Lung microvascular endothelial cell (primary cell): ENCODE measurements at places on chromosomes 1 and 21. TPM values are rescaled to one million over a fixed set of nuclear protein-coding genes. Genes with fewer than 3 reads are reported as not detected.
A peak's percentile ranks its signal among the peaks of the same experiment; 100 is the strongest.

SH3D21 gene
- 0.44 and 0.99 TPM in 2 replicates for total RNA-seq

CACNA1E gene
- total RNA-seq = under 0.01 TPM in 1 of 2 replicates, not detected in the other

CXADR gene
- total RNA-seq = 36.0 and 77.6 TPM in 2 replicates

FMO3 gene
- not detected in 2 replicates for total RNA-seq

GCSAML gene
- not detected in 2 replicates for total RNA-seq

IRF6 gene
- under 0.01 and 1.5 TPM in 2 replicates for total RNA-seq

E2F2 gene
- total RNA-seq = 0.40 and 0.87 TPM in 2 replicates

CSF1 gene
- 4.2 and 5.2 TPM in 2 replicates for total RNA-seq

GUCA2B gene
- not detected in 2 replicates for total RNA-seq

- no peak for DNase-seq
Measured at GRCh38 chr1:55706397-55706796, 491.2 kb upstream of the USP24 start.

DNA sequence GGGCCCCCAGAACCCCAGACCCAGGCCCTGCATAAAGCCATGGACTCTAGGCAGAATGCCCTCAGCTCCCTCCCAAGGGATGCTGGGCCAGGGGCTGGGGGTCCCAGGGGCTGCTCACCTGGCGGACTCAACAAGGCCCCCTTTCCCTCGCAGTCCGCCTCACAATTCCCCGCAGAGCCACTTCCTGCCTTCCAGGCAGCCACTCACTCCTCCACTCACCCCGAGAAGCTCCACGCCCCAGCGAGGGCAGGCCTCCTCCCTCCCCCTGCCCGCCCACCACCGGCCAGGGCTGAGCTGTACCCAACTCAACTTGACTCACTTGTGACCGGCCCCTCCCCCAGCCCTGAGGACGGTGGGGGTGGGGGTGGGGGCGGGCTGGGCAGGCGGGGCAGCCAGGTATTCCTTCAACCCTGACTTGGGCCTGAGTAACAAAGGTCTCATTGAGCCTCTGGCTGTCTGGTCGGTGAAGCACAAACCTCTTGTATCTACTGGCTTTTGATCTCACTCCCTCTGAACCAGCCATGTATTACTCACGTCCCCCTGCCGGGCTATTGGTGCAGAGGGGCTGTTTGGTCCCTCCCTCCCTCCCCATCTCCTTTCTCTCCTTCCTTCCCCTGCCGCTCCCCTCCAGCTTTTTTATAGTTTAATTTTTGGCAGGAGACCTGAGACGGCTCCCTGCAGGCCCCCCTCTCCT, 5.9 kb downstream of the BLACAT1 start:
- DNase-seq = no peak

DNA sequence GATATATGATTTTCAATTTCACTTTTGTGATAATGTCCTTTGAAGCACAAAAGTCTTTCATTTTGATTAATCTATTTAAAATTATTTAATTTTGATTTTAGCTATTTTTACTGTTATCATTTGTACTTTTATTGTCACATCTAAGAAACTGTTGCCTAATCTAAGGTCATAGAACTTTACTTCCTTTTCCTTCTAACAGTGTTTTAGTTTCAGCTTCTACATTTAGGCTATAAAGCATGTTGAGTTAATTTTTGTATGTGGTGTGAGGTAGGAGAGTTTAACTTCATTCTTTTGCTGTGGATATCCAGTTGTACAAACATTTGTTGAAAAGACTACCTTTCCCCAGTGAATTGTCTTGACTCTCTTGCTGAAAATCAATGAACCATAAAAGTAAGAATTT, 204.5 kb downstream of the TM2D1 start:
- no peak for DNase-seq

DNA sequence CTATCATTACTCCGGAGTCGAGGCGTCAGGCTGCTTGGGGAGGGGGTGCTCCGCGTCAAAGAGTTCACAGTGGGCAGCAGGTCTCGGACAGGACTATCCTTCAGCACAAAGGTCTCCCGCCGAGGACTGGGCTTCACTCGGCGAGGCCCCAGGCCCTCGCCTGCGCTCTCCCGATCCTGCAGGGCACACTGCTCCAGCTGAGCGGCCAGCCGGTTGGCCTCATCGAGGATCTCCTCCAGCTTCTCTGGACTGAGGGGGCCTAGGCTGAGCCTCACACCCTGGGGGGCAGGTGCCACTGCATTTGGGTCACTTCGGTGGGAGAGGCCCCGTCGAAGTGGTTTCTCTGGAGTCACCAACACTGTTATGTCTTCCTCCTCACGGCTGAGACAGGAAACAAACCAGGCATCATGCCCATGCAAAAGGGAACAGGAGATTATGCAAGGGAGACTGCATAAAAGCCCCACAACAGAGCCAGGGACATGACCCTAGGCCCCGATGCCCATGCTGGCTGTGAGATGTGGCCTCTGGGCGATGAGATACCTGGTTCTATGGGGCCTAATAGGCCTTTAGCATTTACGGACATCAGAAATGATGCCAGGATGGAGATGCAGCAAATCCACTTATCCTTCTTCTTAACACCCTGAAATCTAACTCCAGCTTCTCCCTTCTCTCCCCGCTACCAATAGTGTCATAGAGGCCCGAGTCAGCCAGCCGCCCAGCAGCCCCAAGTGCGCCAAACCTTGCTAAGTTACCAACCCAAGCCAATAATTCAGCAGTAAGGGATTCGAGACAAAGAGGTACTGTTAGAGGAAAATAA, 1.1 kb downstream of the PSRC1 start:
- DNase-seq = no peak

DNA sequence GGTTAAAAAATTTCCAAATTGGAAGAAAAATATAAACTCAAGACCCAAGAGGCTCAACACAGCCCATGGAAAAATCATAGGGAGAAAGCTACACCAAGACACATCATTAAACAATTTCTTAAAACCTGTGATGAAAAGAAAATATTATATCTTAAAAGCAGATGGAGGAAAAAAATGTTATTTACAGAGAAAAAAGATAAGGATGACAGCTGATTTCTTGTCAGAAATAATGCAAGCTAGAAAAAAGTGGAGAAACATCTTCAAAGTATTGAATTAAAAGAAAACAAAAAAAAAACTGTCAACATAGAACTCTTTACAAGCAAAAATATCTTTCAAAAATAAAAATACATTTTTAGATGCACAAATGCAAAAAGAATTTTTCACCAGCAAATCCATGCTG, 930.5 kb downstream of the ADGRL2 start:
- no peak for DNase-seq

DNA sequence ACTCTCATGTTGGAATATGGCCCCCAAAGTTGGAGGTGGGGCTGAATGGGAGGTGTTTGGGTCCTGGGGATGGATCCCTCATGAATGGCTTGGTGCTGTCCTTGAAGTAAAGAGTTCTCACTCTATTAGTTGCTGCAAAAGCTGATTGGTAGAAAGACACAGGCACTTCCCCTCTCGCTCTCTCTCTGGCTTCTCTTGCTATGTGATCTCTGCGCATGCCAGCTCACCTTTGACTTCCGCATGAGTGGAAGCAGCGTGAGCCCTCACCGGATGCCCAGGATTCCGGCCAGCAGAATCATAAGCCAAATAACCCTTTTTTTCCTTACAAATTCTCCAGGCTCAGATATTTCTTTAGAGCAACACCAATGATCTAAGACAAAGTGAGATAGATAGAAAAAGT, 20.9 kb upstream of the CCSAP start:
- DNase-seq = peak; percentile 42

GRCh38 chr1:231724041-231724440, 97.5 kb downstream of the DISC1 start:
- no peak for DNase-seq

GRCh38 chr1:243796016-243796415, 54.0 kb downstream of the AKT3 start:
- DNase-seq = no peak

DNA sequence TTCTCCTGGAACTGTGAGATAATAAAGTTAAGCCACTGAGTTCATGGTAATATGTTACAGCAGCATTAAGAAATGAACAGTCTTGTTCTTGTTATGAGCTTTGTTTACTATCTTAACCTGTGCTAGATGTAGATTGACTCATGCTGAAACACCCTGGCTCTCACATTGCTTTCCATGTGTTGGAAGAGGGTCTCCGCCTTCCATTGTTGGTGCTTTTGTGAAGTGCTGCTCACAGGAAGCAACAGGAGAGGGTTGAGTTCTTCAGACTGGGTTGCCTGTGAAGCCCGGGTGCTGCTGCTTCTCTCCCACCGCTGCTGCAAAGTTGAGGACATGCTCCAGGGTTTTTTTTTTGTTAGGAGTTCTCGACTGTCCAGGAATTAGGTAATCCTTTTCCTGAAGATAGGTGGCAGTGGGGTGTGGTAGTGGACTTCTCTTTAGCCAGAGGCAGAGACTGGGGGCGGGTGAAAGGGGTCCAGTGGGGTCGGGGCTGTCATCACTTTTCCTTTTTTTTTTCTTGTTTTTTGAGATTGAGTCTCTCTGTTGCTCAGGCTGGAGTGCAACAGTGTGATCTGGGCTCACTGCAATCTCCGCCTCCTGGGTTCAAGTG, 28.7 kb upstream of the HMGN1 start:
- no peak for DNase-seq

DNA sequence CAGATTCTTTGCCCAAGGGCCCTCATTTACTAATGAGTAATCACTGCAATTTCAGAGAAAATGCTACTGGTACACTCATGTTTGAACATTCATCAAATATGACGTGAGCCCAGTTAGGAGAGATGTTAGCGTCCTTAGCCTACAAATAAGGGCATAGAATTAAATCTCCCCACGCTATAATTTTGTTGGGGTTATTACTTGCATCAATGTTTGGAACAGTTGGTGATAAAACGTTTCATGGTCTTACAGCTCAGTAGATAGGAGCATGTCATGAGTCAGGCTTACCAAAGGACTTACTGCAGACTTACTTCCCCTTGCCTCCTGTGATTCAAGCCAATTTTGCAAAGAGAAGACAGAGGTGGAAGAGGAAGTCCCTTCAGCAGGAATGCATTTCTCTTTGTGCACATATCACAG, 304.0 kb downstream of the KIF26B start:
- DNase-seq = no peak

DNA sequence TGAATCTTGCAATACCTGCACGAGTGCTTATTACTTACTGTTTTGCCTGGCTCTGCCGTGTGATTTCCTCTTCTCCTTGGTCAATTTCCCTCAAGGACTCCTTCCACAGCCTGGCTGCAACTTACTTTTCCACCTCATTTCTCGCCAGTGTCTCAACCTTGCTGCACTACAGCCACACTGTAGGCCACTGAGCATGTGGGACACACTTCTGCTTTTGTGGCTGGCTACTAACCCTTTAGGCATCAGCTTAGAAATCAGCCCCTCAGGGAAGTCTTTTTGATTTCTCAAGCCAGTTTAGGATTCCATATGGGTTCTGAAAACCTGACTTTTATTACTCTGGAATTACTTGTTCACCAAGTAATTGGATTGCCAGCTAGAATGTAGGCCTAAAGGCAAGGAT, 5.2 kb upstream of the DMRTB1 start:
- no peak for DNase-seq

- peak; percentile 31 for DNase-seq
Measured at GRCh38 chr1:121483961-121484424, 299.2 kb downstream of the SRGAP2C start.

DNA sequence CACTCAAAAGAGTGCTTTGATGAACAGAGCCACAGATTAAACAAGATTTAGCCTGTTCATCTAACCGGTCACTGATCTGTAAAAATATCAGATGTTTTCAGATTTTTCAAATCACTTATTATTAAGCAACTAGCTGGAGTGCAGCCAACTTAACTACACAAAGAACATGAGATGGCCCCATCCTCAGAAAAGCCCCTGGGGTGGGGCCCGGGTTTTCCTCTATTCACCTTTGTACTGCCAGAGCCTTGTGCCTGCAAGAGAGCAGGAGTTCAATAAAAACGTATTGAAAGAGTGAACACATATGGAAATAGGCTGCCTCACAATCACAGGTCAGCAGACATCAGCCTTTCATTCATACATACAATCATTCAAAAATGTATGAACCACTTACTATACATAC, 516.1 kb downstream of the OMA1 start:
- DNase-seq = no peak

DNA sequence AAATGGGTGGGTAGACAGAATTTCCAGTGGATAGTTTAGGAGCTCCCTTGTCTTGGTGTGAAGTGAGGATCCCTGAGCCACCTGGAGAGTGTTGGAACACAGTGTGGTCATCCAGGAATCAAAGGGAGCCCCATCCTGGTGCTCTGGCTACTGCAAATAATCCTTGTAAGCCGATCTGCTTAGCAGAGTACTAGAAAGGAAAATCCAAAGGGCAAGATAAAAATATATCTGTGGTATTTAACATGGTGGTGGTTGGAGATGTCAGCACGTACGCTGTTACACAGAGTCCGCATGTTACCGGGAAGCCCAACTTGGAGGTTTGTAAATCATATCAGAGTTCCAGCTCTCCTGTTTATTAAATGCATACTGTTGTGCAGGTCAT, 39.0 kb downstream of the VANGL1 start:
- DNase-seq = no peak

DNA sequence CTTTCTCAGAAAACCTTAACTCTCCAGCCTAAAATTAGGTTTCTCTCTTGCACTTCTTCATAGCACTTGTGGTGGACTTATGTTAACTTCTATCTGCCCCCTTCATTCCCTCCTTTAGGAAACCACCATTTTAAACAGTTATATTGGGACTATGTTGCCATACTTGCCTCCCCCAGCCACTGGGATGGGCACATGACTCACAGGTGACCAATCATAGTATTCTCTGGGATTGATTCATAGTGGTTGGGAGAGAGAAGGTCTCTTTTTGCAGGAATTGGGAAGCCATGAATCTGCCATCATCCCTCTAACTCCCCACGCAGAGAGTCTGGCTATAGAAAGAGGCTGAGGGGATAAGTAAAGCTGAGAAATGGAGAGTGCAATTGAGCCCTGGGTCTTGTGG, 50.4 kb upstream of the NRDC start:
- DNase-seq = no peak

- DNase-seq = peak; percentile 28
Measured at GRCh38 chr1:53186533-53186932, 10.1 kb upstream of the CPT2 start.

- no peak for DNase-seq
Measured at GRCh38 chr1:6144647-6145395, 35.3 kb downstream of the CHD5 start.

DNA sequence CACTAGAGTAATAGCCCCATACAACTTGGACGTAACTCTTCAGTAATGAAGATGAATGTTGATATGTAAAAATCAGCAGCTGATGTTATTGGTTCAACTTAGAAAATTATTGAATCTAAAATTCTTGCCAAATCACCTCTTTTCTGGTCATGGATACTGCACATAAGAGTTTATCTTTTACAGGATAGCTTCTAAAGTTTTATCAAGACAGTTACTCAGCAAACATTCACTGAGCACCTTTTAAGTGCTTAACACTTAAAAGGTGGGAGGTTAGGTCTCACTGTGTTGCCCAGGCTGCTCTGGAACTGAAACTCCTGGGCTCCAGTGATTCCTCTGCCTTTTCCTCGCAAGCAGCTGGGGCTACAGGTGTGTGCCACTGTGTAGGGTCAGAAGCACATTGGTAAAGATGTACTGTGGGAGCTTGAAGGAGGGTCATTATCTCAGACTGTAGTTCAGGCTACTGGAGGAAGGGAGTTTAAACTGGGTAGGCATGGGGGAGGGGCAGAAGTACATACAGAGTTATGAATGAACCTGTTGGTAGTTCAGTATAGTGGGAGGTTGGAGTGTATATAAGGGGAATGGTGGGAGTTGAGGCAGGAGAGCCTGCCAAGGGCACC, 2.0 kb downstream of the MPZL1 start:
- DNase-seq = peak; percentile 6
